Subcutaneous preadipocyte (primary cell): ENCODE measurements at places on chromosomes 2 and 18. TPM values are rescaled to one million over a fixed set of nuclear protein-coding genes. Genes with fewer than 3 reads are reported as not detected.

SLC39A6 gene
- 67.2 and 74.5 TPM in 2 replicates for total RNA-seq

CLEC4F gene
- total RNA-seq, result not detected in 2 replicates

CPO gene
- total RNA-seq, result under 0.01 and 0.20 TPM in 2 replicates

SMAD7 gene
- total RNA-seq, result 4.8 and 9.6 TPM in 2 replicates

CHRND gene
- not detected in 2 replicates for total RNA-seq

ALPI gene
- total RNA-seq, result not detected in 2 replicates

NEB gene
- total RNA-seq, result 0.20 and 0.73 TPM in 2 replicates

CXCR2 gene
- total RNA-seq, result not detected in 2 replicates

ASPRV1 gene
- 0.20 and 0.37 TPM in 2 replicates for total RNA-seq

UGT1A5 gene
- not detected in 2 replicates for total RNA-seq

RUFY4 gene
- not detected in 2 replicates for total RNA-seq

IL36G gene
- total RNA-seq, result not detected in 2 replicates

SCN3A gene
- not detected in 2 replicates for total RNA-seq

ABCG8 gene
- total RNA-seq, result not detected in 2 replicates

MERTK gene
- 0.37 and 0.39 TPM in 2 replicates for total RNA-seq

ABHD1 gene
- total RNA-seq, result under 0.01 TPM in 1 of 2 replicates, not detected in the other

MCM6 gene
- 17.6 and 24.8 TPM in 2 replicates for total RNA-seq

COLEC11 gene
- total RNA-seq, result 0.37 and 0.59 TPM in 2 replicates

CREG2 gene
- under 0.01 and 0.78 TPM in 2 replicates for total RNA-seq

ASIC4 gene
- total RNA-seq, result under 0.01 TPM in 1 of 2 replicates, not detected in the other

BUB1 gene
- total RNA-seq, result 36.7 and 68.6 TPM in 2 replicates
